ENCODE measurements at places on chromosomes 7 and 10.
A peak's percentile ranks its signal among the peaks of the same experiment; 100 is the strongest.

GRCh38 chr7:82527851-82528250, 84.3 kb upstream of the CACNA2D1 start:
- DNase-seq = peak; percentile 61

GRCh38 chr7:41096917-41097316, 606.0 kb downstream of the INHBA start:
- peak; percentile 39 for DNase-seq

GRCh38 chr7:143285806-143286521, 1.2 kb downstream of the TMEM139 start:
- DNase-seq = no peak

GRCh38 chr10:80457554-80458262, 3.6 kb downstream of the TSPAN14 start:
- no peak for DNase-seq

DNA sequence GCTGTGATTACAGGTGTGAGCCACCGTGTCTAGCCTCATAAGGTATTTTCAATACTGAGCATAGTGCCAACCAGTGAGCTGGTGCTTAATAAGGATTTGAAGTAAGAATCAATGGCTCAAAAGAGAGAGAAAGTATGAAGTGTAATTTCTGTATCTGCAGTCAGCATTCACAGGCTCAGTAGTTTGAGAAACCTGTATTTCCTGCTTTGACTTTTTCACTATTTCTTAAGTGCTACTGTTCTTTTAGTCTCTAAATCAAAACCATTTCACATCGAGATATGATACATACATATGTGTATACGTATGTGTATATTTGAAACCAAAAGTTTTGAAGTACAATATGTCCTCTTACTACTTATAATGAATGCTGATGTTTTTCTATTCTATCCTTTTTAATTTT, 189.9 kb downstream of the PPP1R9A start:
- no peak for DNase-seq

- DNase-seq = no peak
Observed at GRCh38 chr7:85055906-85056305, 130.9 kb downstream of the SEMA3D start.

- peak; percentile 11 for DNase-seq
Observed at GRCh38 chr10:28925121-28925663, 247.9 kb downstream of the BAMBI start.

- DNase-seq = peak; percentile 76
Observed at GRCh38 chr10:86413046-86413728, 46.6 kb upstream of the GRID1 start.

- DNase-seq = no peak
Observed at GRCh38 chr7:1720326-1720725, 50.2 kb downstream of the ELFN1 start.

GRCh38 chr7:118245267-118246040, 20.9 kb downstream of the ANKRD7 start:
- DNase-seq = no peak

- peak; percentile 18 for DNase-seq
Observed at GRCh38 chr7:129896568-129897382, 56.0 kb downstream of the UBE2H start.

DNA sequence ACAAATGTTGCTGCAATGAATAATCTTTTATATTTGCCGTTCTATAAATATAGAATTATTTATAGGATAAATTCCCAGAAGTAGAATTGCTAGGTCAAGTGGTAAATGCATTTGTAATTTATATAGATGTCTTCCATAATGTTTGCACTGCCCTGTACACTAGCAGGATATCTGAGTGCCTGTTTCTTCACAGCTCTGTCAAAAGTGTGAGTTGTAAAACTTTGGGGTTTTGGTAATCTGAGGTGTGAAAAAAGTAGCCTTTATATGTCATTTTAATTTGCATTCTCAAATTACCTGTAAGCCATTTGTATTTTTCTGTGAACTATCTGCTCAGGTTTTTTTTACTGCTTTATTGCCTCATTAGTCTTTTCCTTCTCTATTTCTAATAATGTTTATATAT, 271.2 kb downstream of the NEBL start:
- DNase-seq = no peak

DNA sequence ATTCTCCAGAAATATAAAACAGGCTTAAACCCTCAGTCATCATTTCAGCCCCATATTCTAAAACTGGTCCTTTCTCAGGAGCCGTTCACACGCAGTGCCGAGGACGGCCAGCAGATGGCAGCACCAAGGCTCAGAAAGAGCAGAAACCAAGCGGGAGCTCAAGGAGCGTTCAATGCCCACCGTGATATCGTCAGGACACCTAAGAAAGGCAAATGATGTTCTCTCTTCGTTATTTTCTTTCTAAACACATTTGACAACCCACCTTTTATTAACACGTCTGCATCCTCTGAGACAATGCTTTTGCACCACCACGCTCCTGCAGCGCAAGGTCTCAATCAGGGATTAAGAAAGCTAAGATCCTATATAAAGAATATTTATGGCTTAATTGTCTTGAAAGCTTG, 45.7 kb upstream of the RBM33 start:
- peak; percentile 75 for DNase-seq

GRCh38 chr10:110873951-110874350, 2.2 kb downstream of the PDCD4 start:
- DNase-seq = no peak

DNA sequence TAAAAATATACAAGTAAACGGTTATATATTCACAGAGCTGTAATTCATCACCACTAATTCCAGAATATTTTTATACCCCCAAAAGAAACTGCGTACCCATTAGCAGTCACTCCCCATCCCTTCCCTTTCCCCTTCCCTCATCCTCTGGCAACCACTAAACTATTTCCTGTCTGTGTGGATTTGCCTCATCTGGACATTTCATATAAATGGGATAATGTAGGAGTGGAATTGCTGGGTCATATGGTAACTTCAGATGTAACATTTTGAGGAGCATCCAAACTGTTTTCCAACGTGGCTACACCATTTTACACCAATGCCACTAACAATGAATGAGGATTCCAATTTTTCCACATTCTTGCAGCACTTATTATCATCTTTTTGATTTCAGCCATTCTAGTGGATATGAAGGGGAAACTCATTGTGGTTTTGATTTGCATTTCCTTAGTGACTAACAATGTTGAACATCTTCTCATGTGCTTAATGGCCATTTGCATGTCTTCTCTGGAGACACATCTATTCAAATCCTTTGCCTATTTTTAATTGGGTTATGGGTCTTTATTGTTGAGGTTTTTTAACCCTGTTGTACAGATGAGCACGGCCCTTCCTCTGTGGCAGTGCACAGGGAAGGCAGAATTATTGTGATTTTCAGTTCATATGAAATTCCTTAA, 79.2 kb downstream of the RBM20 start:
- no peak for DNase-seq

- no peak for DNase-seq
Observed at GRCh38 chr7:106731187-106731586, 70.2 kb upstream of the CCDC71L start.

- peak; percentile 37 for DNase-seq
Observed at GRCh38 chr7:2202901-2203765, 29.6 kb downstream of the MAD1L1 start.
